ENCODE measurements at places on chromosomes 1 and 21.

- no peak for DNase-seq
These were observed 54.5 kb downstream of the ATP5PO start for GRCh38 chr21:33861125-33861524.

- no peak for DNase-seq
These were observed 115.4 kb downstream of the TRABD2B start for GRCh38 chr1:47881505-47882442.

- DNase-seq: no peak
These were observed 82.5 kb downstream of the EDEM3 start for GRCh38 chr1:184672013-184672726.

GRCh38 chr1:212529211-212529741, 79.3 kb upstream of the ATF3 start:
- DNase-seq: no peak

GRCh38 chr1:226309398-226310244, 657 bp upstream of the LIN9 start:
- no peak for DNase-seq
